IPS DF 6.9 (cell line): ENCODE measurements at places on chromosomes 6 and 20.

GRCh38 chr6:140464720-140465119 is 1090.3 kb upstream of the CITED2 start:
- no peak for DNase-seq

GRCh38 chr20:38200646-38201045 is 35.6 kb upstream of the TGM2 start:
- no peak for DNase-seq

DNA sequence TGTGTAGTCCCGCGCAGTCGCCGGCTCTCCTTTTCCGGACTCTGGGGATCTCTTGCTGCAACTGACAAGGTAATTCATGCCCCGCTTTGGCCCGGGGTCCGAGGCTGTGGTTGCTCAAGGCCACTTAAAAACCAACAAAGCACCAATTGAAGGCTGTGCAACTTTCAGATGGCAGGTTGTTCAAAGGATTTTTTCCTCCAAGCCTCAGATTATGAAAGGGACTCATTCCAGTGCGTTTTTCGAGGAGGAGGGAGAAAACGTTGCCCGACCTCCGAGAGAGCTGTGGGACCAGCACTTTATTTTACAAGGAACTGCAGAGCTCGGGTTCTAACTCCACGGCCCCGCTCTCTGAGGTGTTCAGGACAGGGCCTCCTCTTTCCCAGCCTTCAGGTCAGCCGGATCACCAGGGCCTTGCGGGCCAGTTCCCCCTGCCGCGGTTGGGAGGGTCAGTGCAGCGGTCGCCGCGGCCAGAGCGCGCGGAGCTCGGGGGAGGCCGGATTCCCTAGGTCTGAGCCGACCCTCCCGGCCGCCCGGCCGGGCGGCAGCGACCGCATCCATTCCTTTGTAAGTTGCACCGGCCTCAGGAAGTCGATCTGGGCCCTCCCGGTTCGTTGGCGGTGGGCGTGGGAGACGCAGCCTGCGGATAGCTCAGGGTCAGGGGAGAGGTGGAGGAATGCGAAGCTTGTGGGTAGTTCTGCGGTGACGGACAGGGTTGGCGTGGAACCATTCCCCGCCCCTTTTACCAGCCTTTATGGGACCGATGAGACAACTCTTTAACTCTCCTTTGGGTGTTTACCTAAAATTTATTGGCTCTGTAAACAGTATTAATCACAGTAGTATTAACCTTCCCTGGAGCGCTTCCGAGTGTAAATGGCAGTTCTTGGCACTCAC is 1.6 kb downstream of the UTRN start:
- no peak for DNase-seq

DNA sequence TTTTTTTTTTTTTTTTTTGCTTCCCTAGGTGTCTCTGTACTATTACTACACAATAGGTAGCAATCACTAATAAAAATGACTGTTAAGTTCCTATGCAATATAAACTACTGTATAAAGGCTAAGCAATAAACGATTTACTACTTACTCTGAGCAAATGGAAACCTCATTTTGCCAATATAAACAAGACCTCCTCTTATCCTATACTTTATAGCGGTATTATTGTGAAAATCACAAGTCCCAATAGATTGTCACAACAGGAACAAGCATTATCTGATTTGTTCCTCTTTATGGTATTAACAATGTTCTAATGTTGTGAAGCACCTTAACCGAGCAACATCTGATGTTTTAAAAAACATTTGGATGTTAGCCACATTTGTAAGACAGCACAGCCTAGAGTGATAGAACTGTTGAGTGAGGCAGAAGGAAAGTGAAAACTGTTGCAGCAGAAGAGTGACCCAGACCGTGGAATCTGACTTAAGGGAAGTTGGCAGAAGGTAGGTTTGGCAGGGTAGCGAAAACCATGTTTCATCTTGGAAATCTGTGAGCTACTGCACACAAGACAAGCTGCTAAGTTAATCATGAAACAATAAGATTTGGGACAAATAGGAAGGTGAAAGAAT is 94.2 kb downstream of the MYLK4 start:
- DNase-seq = no peak

GRCh38 chr6:116298973-116299372 is 19.2 kb upstream of the TSPYL1 start:
- DNase-seq = no peak
